AG09309 (cell line): ENCODE measurements at places on chromosomes 5 and 9.

DNA sequence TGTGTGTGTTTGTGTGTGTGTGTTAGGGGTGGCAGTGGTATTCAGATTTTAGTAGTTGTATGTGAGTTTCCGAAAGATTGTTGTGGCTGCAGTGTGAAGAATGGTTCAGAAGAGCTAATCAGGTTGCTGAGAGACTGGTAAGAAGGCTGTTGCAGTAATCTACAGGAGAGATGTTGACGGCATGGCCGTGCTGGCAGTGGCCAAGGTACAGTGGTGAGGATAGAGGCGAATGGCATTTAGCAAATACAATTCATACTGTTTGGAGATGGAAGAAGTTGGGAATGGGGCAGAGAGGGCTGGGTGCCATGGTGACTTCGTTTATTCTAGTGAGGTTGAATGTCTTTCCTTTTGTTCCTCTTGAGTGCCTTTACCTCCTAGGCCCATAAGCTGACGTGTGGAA is 77.5 kb upstream of the SPATA31D4 start:
- no peak for DNase-seq

- no peak for DNase-seq
These were observed 33.0 kb upstream of the PWWP2A start for GRCh38 chr5:160152287-160152686.

GRCh38 chr5:73007051-73007450 is 51.2 kb downstream of the FCHO2 start:
- no peak for DNase-seq

GRCh38 chr5:180119903-180120236 is 48.3 kb upstream of the RNF130 start:
- no peak for DNase-seq

DNA sequence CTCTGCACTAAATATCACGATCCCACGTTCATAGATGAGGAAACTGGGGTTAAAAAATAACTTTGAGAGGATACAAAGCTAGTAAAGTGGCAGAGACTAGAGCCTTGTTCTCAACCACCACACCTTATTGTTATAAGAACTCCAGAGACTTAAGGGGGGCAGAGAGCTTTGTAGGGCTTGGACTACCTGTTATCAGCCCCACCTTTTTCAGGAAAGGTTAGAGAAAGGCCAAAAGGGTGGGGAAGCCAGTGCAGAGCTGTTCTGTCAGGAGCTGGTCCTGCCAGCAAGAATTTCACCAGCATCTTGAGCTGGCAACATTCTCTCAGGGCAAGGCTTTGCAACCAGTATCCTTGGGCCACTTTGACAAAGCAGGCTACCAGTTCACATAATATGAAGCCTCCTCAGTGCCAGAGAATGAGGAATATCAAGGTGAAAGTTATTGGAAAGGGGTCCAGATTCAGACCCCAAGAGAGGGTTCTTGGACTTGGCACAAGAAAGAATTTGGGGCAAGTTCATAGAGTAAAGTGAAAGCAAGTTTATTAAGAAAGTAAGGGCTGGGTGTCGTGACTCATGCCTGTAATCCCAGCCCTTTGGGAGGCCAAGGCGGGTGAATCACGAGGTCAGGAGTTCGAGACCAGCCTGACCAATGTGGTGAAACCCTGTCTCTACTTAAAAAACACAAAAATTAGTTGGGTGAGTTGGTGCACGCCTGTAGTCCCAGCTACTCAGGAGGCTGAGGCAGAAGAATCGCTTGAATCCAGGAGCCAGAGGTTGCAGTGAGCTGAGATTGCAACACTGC is 66.2 kb upstream of the CLINT1 start:
- DNase-seq = no peak

DNA sequence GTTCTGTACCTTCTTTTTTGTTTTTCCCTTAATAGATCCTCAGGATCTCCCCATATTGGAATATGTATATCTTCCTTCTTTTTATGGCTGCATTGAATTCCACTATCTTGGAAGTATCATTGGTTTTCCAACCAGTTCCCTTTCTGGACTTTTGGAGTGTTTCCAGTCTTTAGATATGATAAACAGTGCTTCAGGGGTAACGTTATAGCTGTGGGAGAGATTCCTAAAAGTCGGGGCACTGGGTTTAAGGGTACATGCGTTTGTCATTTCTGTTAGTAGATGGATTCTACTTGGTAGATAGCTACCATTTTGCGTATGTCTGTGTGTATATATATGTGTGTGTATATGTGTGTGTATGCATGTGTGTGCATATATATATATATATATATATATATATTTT is 42.0 kb downstream of the EXOSC2 start:
- DNase-seq = no peak

DNA sequence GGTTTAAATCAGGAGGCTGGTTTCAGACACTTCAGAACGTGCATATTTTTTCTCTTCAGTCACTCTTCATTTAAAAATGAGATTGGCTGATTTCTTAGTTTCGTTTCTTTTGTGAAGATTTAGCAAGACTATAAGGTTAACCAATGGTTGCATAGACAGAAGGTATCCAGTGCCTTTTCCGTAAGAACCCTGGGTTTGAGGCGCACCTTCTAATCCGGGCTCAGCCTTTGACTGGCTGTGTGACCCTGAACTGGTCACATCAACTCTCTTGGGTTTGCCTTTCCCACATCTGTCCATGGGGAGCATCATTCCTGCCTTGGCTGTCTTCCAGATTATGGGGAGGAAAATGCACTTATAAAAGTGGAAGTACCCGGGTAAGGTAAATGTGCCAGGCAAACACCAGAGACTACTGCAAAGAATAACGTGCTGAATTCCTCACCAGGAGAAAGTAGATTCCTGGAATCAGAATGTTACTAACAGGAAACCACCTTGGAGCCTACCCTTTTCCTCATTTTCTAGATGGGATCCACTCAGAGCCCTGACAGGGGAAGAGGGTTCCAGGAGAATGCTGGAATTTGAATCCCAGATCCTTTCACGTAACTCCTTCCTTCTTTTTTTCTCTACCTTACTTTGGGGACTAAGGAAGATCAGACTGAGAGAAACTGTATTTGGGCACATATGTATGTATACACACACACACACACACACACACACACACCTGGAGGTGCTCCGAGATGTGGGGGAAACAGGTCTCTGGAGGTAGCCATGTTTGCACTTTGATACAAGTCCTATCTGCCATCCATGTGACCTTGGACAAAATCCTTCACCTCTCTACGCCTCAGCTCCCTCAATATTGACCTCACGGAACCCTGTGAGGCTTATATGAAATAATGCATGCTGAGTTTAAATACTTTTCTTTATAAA is 6.8 kb downstream of the HAND1 start:
- DNase-seq = no peak

- no peak for DNase-seq
These were observed 64.1 kb downstream of the BARX1 start for GRCh38 chr9:93891050-93891449.

DNA sequence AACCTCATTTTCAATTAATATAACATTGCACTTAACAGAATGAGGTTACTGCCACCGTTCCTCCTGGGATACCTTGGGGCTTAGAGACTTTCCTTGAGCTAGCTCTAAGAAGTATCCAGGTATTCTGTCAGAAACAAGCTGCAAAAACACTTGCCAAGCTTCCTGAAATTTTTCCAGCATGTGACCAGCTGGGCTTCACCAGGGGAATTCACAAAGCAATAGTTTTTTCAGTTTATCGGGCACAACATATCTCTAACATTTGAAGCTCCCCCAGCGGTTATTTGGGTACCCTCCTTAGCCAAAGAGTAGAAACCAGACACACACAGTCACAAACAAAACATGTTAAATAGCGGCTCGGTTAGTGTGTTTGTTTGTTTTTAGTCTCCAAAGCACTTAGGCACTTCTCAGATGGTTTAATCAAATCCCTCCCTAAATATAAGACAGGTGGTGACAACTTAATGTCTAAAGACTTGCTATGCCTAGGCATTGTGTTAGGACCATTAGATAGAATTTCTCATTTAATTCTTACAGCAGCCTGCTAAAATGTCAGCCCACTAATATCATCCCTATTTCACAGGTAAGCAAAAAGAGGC is 278.2 kb downstream of the GLIS3 start:
- no peak for DNase-seq

- no peak for DNase-seq
These were observed 344.0 kb downstream of the PTPRD start for GRCh38 chr9:10268531-10269485.

GRCh38 chr5:181241393-181241975 is 2.2 kb downstream of the RACK1 start:
- DNase-seq = peak; percentile 58

GRCh38 chr5:85017261-85017660 is 632.6 kb upstream of the EDIL3 start:
- DNase-seq = no peak

DNA sequence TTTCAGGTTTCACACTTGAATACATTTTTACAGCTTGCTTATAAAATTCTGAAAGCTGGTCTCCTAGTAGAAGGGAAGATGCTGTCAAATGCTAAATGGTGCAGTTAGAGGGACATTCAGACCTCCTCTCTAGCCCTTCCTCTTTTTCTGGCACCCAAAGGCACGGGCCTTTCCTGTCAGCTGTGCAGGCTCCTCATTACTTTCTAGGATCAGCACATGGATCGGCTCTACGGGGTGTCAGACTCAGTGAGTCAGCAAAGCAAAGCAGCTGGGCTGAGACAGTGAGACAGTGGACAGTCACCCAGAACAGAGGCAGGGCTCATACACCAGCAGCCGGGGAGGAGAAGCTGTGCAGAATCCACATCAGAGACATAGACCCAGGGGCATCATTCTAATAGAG is 80.0 kb upstream of the TNC start:
- DNase-seq = no peak

DNA sequence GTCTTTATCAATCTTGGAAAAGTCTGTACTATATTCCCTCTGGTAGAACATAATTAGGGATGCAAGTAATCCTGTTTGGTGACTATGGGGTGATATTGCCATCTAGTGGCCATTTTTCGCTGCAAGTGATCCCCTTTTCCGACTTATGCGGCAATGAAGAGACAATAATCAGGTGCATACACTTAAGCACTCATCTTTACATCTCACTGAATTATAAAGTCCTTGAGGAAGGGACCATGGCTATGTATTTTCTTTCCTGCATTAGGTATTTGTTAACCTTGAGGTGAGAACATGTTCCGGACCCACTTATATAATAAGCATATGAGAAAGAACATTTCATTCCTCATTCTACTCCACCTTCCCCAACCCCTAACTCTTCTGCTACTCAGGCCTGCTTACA is 19.6 kb upstream of the LIX1 start:
- peak; percentile 44 for DNase-seq

- DNase-seq = no peak
These were observed 186.3 kb downstream of the NR3C1 start for GRCh38 chr5:143217065-143217803.

DNA sequence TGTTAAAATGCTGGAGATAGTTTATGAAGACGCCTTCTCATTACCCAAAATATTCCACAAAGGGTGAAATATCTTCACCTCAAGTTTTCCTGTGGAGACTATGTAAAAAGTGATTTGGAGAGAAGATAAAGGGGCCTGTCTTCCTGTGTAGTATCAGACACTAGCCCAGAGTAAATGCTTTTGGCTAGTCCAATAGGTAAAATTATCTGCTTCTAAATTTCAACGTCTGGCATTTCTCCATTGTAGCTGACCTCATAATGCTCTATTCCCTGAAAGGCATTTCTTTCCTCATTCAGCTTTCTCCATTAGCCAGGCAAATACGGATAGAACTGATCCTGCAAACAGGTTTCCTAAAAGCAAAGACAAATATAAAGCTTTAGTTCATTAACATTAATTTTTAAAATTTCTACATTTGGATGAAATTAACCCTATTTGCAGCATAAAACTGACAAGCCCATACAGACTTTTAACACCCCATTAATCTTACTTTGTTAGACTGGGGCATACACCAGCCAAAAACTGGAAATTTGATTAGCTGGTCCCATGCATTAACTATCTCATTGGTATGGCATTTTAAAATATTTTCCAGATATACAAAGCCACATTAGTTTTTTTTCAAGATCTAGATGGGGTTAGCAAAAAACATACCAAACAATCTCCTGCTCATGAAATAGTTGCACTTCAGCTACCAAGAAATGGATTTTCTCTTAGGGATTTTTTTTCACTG is 548.8 kb downstream of the EFNA5 start:
- DNase-seq = no peak

- no peak for DNase-seq
These were observed 1.2 kb upstream of the IL33 start for GRCh38 chr9:6214434-6214833.

- DNase-seq = no peak
These were observed 71.7 kb downstream of the KCNT1 start for GRCh38 chr9:135773530-135774238.

DNA sequence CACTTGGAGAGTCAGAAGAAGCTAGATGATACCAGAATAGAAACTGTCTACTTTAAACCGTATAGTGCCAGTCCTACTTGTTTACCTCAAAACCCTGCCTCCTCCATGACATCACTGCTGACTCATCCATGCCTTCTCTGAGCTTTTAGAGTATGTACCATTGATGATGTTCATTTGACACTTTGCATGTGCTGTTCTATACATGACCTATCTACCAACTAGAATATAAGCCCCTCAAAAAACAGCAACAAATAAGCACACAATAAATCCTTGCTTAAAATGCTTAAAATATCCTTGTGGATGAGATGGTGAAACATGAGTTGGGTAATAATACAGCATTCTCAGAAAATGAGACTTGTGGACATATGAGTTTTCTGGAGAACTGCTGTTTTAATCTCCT is 2.6 kb downstream of the CTNNAL1 start:
- DNase-seq = no peak

- DNase-seq = no peak
These were observed 116.4 kb downstream of the TTLL11 start for GRCh38 chr9:121976751-121977150.

GRCh38 chr5:102314328-102314727 is 18.2 kb upstream of the SLCO4C1 start:
- no peak for DNase-seq

- DNase-seq = no peak
These were observed 1.3 kb upstream of the SUSD3 start for GRCh38 chr9:93057042-93057702.

GRCh38 chr5:158268286-158268685 is 409.3 kb upstream of the CLINT1 start:
- no peak for DNase-seq

GRCh38 chr5:120464627-120465435 is 731 bp downstream of the PRR16 start:
- peak; percentile 42 for DNase-seq
